ENCODE measurements at places on chromosomes 12 and 14.

- DNase-seq, result no peak
Observed at GRCh38 chr14:97697772-97698171, 900.6 kb downstream of the VRK1 start.

- DNase-seq, result no peak
Observed at GRCh38 chr12:114343585-114344302, 62.2 kb downstream of the TBX5 start.

DNA sequence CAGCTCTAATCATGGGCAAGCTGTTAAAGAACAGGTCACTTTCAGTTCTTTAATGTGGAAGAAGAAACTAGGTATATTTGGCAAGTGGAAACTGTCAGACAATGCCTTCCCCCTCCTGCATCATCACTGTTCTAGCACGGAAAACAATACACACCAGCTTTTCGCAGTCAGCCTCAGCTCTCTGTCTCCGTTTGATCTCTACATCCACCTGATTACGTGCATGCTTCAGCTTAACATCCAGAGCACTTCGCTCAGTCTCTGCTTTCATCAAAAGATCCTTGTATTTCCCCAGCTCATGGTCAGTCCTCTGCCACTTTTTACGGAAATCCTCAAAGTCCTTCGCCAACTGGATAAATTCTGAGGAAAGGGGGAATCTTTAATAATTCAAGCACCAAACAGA is 19.0 kb downstream of the RACGAP1 start:
- no peak for DNase-seq

GRCh38 chr14:94303111-94303510 is 10.0 kb upstream of the SERPINA10 start:
- DNase-seq, result no peak

DNA sequence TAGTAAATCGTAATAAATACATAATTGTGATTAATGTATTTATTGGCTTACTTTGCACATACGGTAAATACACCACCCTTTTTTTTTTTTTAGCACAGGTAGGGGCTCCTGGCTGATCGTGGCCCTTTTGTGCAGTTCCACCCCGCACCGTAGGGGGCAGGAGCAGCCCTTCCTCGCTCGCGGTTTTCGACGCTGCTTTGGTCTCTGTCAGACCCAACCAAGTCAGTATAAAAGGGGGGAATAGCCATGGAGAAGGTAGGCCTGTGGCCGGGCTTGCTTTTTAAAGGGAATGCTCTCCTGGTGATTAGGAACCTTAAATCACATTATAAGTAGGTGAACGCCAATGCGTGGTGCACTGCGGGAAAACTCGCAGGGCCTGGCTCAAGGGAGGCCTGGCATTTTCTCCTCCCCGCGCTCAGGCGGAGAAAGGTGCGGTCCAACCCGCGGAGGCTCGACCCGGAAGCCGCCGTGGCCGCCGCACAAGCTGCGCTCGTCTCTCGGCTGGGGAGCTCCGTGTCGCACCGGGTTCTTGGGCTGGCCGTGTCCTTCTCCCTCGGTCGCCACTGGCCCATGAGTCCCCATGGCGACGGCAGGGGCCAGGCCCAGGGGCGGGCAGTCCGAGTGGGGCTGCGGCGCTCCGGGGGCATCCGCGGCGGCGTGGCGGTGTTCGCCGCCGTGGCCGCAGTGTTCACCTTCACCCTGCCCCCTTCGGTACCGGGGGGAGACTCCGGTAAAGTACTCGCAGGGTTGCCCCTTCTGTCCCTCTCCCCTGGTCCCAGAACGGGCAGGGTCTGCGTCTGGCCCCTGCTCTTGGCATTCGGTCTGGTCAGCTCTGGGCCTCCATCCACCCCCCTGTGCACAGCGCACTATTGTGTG is at the start of gene TMEM260:
Gene TMEM260 (plus strand): TSS at position 454 of the 876 bp plus-strand sequence. CDS start 117 bp downstream, at position 571.
- peak; percentile 84 for DNase-seq

GRCh38 chr14:101224356-101225156 is 321.0 kb upstream of the RTL1 start:
- DNase-seq, result no peak

DNA sequence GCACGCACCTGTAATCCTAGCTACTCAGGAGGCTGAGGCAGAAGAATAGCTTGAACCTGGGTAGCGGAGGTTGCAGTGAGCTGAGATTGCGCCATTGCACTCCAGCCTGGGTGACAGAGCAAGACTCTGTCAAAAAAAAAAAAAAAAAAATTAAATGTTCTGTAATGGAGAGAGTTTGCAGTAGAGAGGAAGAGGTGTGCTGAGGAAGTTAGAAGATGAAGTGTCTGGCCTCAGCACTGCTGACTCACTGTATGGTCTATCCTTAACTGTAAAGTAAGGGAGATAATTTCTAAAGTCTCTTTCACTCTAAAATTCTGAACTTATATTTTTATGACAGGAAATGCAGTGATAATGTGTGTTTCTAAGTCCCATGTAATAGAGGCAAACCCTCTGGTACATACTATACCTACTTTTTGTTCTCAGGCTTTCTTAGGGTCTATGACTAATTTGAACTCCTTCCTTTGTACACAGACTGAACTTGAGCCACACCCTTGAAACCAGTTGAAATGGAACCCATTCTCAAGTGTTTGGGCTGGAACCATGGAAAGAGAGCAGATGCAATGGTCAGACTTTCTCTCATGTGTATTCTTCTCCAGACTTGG is 278.1 kb upstream of the FAR2 start:
- no peak for DNase-seq

DNA sequence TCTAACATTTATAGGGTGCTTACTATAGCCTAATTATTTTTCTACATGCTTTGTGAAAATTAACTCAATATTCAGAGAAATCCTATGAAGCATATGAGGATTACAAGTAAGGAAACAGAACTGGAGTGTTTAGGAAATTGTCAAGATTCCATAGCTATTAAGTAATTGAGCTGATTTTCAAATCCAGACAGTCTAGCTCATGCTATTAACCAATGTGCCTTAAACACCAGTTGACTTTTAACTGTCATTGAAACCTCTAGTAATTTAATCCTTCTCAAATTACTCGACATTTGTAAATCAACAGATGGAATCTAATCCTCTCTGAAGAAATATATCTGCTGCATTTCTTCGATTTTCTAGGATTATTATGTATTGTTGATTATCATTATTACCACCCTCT is 488.9 kb downstream of the MDGA2 start:
- no peak for DNase-seq

- no peak for DNase-seq
Observed at GRCh38 chr12:536751-537245, 77.1 kb downstream of the B4GALNT3 start.
